ENCODE measurements at places on chromosomes 1 and 21. TPM values are rescaled to one million over a fixed set of nuclear protein-coding genes. Genes with fewer than 3 reads are reported as not detected.

GRCh38 chr1:5830771-5831599, 161.2 kb downstream of the NPHP4 start:
- DNase-seq: no peak

- no peak for DNase-seq
Observed at GRCh38 chr1:178096421-178096820, 2.5 kb downstream of the RASAL2 start.

Gene DENND2D
- 34.4 TPM for total RNA-seq

Gene MTARC1
- 32.1 TPM for total RNA-seq

DNA sequence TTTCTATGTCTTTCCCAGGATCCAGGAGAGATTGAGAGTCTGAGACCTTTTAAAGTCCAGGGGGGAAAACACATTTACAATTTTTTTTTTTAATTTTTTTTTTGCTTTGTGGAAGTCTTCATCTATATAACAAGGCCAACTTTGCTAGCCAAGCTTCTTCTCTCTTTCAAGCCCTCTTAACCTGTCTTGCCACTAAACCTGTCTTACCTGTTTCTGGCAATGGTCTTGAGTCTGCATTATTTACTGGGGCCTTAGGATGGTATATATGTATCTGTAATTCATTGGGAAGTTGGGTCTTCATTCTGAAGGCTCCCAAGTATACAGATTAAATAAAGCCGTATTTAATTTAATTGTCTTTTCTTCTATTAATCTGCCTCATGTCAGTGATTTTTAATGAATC, 750.9 kb upstream of the B3GALT2 start:
- no peak for DNase-seq

DNA sequence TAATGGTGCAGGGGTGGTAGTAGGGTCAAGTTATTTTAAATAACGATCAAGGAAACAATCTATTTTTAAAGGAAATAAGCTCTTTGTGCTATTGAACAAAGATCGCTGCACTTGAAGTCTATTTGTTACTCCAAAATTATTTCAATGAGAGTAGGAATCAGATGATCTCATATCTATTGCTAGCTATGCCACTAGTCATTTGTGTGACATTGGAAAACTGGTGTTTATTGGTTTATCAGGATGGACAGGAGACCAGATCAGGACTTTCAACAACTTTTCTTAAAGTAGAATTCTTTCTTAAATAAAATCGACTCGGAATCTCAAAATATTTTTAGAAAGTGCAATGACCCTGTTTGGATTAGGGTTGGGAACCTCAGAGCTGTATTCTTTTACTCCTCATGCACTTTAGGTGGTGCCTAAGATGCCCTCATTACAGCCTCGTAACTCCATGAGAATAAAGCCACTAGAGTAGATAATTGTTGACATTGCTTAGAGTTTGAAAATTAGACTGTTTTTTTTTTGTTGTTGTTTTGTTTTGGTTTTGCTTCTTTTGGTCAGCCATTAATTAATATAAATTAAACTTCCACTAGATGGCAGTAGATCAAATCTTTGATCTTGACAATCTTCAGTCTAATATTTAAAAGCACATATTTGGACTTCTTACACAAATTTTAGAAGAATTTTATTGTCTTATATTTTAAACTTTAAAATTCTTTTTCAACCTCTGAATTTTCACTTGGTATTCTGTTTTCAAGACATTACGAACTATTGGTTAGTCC, 352.4 kb downstream of the USP25 start:
- DNase-seq: no peak

- DNase-seq: no peak
Observed at GRCh38 chr1:109060707-109061106, 15.1 kb downstream of the TAF13 start.

DNA sequence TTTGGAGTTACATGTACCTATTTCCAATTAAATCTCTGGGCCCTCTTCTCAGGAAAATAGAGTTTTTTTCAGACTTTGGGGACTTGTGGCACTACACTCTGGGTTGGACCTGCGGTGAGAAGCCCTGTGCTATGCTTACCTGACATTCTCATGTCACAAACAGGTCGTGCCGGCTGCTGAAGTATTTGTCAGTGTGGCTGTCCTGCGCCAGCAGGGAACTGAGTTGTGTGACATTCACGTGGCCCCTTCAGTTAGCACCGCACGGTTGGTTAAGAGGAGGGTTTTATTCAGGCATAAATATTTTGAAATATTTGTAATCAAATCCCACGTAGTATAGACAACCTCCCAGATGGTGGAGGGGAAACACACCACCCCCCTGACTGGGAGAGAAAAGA, 6.3 kb upstream of the COL6A2 start:
- DNase-seq: peak; percentile 15

DNA sequence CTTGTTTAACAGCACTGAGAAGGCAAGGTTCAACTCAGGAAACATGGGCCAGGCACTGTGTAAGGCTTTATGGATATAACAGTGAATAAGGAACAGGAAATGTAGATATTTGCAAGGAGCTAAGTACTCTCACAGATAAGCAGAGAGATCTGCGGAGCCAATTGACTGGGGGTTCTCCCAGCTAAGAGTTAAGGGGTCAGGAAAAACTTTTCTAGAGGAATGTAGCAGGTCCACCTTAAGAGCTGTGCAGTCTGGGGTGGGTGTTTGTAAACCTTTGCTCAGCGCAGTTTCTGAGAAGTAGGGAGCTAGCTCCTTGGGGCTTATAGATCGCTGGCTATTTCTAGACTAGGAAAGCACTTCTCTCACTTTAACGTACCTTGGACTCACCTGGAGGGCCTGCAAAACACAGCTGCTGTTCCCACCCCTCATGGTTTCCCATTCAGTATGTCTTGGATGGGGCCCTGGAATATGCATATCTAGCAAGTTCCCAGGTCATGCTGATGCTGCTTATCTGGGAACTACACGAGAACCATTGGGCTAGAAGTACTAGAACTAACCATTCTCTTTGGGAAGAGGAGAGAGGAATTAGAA, 51.7 kb downstream of the TLCD4 start:
- no peak for DNase-seq

Gene ELAPOR1
- 0.64 TPM for total RNA-seq

DNA sequence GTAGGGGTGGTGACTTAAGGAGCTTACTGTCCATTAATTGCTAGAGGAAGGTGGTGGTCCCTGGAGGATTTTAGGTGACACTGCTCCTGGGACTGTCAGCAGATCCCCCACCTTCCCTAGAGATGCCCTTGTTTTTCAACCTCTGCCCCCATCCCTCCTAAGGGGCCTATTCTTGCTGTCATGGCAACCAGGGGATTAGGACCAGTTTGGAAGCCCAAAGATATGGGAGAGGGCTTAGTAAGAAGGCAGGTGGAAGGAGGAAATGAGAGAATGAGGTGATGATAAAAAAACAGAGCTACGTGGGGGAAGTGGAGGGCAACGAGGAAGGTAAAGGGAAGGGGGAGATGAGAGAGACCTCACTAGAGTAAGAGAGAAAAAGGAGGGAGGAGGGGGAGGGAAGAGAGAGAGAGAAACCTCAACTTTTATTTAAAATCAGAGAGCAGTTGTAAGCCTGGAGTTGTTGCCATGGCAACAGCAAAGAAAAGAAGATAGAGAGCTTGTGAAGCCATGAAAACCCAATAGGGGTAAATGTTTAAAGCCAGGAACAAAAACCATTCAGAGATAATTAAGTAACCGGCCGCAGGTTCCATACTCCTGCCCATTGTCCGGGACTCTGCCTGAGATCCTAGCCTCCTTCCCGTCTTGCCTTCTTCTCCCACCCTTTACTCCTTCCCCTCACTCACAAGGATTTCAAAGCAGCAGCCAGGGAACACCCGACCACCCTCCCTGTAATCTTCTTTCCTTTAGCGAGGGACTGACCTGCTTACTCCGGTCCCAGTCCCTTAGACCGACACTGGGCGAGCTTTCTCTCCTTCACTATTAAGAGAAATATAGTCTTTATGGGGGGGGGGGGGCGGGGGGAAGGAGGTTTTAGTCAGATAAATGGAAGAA, 20.6 kb downstream of the KIRREL1 start:
- DNase-seq: no peak

- DNase-seq: no peak
Observed at GRCh38 chr1:182644886-182645285, 39.5 kb downstream of the RGS8 start.

DNA sequence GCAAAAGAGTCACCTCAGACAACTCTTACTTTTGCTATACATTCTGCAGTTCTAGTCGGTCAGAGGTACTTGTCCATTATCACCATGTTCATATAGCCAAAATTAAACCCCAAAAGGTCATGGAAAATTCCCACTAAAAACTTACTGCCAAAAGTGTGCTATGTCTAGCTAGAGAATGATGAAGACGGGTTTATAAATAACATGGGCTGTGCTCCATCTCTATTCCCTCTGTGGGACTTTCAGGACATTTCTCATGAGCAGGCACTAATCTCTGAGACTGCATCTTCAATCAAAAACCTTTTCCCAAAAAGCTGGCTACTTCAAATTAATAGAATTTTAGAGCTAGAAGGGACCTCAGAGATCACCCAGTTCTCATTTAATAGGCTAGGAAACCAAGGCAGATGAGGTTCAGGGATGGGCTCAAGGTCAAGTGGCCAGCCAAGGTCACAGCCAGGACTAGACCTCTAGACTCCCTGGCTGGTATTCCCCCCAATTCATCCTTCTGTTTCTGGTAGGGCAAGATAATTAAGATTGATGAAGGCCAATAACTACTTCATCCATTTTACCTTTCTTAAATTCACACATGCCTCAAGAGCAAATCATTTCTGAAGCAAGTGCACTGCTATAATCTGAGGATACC, 21.0 kb upstream of the MOB3C start:
- DNase-seq: no peak

Gene HSD11B1
- 7.5 TPM for total RNA-seq

- no peak for DNase-seq
Observed at GRCh38 chr1:111334169-111334568, 43.5 kb downstream of the CHIA start.

Gene GBP4
- 5.1 TPM for total RNA-seq

DNA sequence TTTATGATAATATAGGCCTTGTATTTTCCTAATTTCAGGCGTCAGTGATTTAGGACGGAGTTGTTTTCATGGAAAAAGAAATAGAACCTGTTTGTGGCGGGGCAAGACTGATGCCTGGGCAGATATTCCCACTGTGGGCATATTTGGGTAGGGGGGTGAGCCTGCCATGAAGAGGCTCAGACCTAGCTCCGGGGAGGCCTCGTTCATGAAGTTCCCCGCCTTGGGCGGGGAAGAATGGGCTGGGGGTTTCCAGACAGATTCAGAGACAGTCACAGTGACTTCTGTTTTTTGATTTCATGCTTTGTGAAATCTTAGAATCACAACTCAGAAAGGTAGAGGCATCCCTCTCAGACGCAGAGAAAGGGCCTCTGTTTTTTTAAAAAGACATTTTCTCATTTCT, 36.1 kb downstream of the RUNX3 start:
- DNase-seq: peak; percentile 20

Gene CD52
- total RNA-seq: 12.8 TPM

Gene LENEP
- total RNA-seq: not detected

DNA sequence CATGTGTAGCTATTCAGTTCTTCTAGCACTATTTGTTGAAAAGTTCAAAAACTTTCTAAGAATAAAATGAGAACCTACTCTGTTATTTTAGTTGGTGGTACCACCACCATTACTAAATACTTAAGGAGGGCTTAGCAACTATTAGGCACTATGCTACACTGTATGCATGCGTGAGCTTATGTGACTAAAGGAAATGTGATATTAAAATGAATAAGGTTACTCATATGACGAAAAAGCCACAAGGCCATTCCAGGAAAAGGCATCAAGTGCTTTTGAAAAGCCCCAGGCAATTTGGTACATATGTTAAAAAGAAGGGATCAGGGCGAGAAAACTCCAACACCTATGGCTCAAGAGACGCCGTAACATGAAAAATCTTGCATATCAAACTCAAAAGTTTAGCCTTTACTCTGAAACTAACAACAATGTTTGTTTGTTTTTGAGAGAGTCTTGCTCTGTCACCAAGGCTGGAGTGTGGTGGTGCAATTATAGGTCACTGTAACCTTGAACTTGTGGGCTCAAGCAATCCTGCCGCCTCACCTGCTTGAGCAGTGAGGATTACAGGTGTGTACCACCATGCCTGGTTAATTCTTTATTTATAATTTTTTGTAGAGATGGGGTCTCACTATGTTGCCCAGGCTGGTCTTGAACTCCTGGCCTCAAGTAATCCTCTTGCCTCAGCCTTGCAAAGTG, 42.5 kb downstream of the EPRS1 start:
- DNase-seq: no peak

DNA sequence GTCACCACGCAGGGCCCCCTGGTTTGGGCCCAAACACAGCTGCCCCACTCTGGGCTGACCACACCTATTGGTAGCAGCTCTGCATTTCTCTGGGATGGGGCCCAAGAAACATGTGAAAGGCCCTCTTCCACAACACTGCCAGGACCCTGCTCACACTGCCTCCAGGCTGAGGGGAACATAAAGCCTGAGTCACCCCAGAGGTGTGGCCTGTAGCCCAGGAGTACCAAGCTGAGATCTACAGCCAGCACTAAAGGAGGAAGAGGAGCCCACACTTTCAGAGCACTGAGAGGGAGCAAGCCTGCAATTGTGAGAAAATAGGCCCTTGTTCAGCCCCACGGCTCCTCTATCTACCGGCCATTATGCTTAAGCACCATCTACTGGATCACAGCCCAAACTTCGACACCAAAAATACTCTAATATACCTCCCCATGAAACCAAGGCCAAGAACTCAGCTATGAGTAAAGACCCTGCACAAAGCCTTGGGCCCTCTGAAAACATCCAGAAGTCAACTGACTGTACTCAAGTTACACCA, 14.4 kb upstream of the OR2T10 start:
- no peak for DNase-seq

Gene S100A9
- total RNA-seq: 90.3 TPM

GRCh38 chr1:208211921-208212843, 32.0 kb downstream of the PLXNA2 start:
- DNase-seq: no peak

Gene SERPINC1
- total RNA-seq: 0.32 TPM

Gene AP4B1
- total RNA-seq: 18.1 TPM

GRCh38 chr1:52482326-52483004, 70.4 kb downstream of the TUT4 start:
- DNase-seq: no peak

DNA sequence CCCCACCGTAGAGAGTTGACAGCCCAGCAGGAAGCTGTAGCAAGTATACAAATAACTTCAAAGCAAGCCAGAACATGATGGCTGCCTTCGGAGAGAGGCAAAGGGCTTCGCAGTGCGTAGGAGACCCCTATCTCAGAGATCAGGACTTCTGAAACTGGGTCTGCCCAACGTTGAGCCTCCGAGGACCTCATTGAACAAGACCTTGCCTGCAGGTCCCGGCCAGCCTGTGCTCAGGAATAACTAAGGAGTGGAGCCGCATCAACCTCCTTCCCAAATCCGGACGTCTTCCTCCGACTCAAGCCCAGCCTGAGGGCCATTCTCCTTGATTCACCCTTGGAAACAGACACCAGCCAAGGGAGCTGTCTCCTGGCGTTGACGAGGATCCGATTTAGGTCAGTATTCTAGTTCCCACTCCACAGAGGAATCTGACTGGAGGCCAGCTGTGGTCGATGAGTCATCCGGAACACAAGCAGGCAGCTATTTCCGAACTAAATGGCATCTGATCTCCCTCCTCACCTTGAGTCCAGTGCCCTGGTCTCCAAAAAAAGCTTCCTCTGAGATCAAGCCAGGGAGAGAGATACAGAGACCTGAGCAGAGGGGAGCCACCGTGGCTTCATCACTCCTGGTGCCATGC, 166.5 kb upstream of the COA6 start:
- peak; percentile 61 for DNase-seq
